ENCODE measurements at places on chromosomes 6 and 20.

GRCh38 chr6:3929281-3929798 is 80.2 kb downstream of the FAM50B start:
- no peak for DNase-seq

GRCh38 chr6:165298402-165298801 is 11.0 kb downstream of the C6orf118 start:
- no peak for DNase-seq

DNA sequence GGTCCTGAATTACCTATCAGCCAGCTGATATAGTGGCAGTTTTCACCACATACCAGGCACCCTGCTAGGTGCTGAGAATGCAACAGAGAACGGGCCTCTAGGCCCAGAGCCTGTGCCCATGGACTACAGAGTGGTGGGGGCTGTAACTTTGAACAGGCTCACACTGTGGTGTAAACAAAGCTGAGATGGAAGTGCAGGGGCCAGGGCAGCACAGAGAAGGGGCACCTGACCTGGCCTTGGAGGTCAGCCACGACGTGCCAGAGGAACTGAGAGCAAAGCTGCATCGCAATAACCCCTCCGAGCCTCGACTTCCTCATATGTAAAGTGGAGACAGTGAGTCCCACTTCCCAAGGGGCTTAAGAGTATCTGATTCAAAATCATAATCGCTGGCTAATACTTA is 105.8 kb downstream of the MAFB start:
- DNase-seq, result peak; percentile 86

DNA sequence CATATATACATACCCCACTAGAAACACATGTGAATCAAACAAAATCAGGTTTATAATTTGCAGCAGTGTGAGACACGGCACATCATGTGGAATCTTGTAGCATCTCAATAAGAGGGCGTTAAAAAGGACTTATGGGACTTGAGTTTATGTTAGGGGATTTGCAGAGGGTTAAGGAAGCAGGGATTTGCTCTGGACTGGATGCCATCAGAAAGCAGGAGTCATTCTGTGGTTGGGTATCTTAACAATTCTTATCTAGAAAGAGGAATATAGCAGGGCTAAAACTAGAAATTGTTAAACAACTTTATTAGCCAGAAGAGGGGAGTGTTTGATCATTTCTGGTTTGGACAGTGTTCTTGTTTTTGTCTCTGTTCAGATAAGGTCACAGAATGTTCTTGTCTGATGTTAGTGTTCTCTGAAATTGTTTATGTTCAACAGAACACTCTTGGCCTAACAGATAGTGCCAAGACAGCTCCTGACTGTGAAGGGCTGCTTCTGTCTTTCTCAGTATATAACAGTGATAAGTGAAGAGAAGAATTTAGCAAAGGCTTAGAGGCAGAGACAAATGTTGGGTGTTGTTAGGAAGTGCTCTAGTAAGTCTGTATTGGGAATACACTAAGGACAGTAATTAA is 39.2 kb downstream of the LIN28B start:
- DNase-seq, result no peak

DNA sequence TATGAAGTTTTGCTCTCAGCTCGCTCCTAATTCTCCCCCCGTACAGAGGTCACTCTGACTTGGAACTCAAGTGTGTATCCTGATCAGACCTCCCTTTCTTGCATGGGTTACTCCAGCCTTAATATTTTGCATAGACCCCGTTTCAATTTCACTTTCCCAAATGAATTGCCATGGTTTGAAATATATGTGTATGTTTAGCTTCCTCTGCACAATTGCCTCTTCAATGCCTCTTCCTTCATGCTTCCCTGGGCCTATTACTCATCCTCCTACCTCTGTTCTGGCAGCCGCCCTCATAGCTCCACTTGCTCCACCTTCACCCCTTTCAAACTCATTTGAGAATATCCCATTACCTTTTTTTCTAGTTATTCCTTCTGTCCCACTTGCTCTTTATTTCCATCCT is 90.0 kb upstream of the SAMD5 start:
- DNase-seq, result no peak

DNA sequence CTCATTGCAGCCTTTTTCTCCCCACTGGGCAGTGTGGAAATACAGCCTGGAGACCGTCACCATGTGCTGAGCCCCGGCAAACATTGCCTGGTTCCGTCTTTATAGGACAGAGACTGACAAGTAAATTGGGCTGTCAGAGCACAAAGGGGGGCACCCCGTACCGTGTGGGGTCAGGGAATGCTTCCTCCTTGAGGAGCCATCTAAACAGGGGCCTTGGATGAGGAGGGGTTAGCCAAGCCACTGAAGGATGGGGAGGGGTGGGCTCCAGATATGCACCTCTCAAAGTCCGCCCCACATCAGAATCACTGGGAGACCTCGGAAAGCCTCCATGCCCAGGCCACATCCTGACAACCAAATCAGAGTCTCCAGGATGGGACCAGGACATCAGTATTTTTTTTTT is 73.9 kb downstream of the NFATC2 start:
- DNase-seq, result no peak

DNA sequence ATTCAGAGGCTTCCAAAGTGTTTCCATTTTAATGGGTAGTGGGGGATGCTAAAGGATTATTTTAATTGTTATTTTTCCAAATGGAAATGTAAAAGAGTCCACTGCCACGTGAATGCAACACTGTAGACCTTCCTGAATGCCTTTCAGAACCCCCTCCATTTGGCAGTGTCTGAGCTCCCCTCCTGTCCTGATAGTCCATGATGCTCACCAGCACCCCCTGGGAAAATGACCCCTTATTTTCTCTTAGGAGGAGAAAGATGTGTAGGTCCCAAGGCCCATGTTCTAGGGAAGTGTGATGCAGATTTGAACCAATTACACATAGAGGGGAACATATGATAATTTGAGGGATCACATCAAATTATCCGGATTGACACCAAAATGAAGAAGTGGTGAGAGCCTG is 46.8 kb upstream of the SH3BGRL2 start:
- DNase-seq, result no peak

GRCh38 chr6:44430326-44430725 is 42.8 kb downstream of the CDC5L start:
- DNase-seq, result no peak

DNA sequence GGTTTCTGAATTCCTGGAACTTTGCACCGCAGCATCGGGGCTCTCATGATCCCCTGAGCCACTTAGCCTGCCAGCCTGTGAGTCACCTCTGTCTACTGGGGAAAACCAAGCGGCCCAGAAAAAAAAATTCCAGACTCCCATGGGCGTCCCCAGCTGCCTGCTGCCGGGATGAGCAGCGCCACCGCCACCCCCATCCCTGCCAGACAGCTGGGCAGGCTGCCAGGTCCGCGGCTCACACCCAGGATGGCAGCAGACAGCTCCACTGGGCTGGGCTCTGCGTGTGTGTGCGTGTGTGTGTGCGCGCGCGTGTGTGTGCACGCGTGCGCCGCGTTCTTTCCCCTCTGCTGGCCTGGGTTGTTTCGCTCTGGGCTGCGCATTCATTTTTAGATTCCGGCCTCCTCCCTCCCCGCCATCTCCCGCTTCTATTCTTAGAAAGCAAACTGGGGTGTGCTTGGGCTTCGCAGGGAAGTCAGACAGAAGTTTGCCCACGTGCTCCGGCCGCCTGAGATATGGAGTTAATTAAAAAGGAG is 38.9 kb upstream of the PMEPA1 start:
- peak; percentile 78 for DNase-seq

- DNase-seq, result no peak
These were observed 276.0 kb downstream of the GJA1 start for GRCh38 chr6:121711472-121711871.

DNA sequence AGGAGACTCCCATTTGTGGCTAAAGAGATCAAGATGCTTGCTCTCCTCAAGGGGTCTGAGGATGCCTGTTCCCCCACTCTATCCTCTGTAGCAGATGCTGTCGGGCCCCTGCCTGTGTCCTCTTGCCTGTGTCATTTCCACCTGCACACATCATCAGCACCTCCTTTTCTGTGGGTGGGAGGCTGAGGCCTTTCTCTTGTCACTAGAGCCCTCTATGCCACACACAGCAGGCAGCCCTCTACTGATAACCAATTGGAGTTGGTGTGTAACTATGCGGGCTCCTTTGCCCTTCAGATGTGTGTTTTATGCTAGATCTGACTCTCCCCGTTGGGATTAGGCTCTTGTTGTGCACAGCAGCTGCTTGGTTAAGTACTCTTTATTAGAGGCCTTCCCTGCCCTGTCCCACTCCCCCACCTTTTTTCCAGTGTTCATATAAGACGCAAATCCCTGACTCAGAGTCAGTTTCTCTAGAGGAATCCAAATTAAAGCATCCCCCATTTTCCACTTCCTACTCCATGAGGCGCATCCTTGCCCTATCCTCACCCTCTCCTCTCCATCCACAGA is 7.7 kb downstream of the TREML2 start:
- DNase-seq, result no peak

DNA sequence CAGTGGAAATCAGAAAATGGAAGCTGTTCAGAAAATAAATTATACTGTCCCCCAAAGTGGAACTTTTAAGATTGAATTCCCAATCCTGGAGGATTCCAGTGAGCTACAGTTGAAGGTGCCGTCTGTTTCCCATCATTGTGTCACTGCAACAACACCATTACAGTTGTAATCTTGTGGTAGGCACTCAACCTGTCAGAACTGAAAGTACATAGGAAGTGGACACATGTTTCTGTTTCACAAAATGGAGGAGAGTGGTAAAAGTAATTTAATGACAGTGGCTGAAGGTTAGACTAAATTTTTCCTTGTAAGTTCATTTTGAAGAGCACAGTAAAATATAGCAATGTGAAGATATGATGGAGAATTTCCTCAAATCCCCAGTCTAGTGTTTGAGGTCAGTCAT is 70.0 kb downstream of the CD109 start:
- DNase-seq, result no peak

GRCh38 chr6:83314693-83315092 is 116.2 kb downstream of the ME1 start:
- no peak for DNase-seq

GRCh38 chr6:163192591-163192990 is 221.9 kb upstream of the QKI start:
- no peak for DNase-seq

- DNase-seq, result peak; percentile 70
These were observed 2.7 kb upstream of the EEF1A1 start for GRCh38 chr6:73523434-73524123.

- no peak for DNase-seq
These were observed 6.7 kb upstream of the ACSS1 start for GRCh38 chr20:25064561-25065071.

DNA sequence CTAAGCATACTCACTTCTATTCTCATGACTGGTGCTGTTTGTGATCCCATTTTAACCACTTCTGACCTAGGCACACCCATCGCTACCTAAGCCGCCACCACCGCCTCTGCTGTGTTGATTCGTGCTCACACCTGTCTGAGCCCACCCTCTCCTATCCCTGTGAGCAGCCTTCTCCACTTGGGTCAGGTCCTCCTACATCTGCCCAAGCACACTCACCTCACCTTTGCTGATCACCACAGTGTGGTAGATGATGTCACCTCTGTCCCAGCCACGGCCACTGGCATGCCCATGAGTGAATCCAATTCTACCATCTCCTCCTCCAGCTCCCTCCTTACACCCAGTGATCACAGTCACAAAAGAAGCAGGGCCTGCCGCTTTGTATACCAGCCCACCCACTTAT is 20.8 kb downstream of the MUC22 start:
- DNase-seq, result no peak

DNA sequence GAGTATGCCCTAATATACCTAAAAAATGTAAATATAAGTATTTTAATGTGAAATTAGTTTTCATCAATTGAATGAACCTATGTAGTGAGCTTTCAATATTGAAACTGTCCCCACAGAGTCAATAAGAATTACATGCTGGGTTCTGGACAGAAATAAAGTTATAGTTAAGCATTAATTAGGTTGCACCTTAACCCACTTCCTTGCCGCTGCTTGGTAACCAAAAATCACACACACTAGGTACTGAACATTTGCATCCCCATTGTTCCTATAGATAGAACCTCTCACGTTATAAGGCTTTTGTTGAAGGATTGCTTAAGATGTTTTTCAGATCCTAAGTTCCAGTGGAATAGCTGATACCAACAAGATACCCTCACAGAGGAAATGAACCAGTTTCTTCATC is 237.1 kb upstream of the OPRM1 start:
- no peak for DNase-seq

DNA sequence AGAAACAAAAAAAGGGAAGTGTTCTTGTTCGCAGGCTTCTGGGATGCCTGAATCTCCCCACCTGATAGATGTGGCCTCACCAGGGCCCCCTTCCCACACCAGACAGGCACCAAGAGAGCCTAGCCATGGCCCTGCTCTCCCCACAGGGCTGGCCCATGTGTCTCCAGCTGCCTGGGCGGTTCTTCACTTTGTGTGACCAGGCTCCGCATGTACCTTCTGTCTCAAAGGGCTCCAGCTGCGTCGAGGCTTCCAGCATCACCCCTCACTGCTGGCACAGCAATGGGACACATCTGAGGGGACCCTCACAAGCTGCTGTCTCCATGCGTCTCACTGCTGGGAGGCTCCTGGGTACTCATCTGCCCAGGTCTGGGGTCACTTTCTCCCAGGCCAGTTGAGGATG is 362.9 kb downstream of the ZFAND3 start:
- DNase-seq, result no peak

DNA sequence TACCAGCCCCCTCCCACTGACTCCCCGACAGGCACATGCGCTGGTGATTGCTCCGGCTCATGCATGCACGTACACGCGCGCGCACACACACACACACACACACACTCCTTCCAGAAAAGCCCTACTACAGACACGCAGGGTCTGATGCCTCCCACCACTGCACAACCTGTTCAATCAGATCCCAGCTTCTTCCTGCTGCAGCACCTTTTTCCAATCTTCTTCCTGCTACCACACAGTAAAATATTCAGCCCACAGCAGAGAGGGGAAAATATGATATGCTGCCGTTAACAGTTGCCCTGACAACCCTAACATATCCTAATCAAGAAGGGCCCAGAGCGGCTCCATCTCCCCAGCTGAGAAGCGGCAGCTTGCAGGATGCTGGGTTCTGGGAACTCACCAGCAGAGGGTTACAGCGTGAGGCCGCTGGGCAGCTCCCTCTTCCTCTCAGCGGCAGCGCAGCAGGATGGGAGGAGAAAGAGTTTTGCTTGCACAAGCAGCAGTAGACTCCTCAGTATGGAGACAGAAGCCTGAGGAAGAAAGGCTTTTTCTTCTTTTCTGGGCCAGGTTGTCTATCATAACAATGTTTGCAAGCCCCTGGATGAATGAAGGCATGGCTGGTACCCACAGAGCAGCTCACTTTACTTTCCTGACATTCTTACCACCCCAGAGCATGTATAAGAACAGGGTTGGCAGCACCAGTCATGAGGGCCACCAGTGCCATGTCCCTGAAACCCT is 23.9 kb downstream of the MAP7 start:
- DNase-seq, result peak; percentile 55

GRCh38 chr6:104686550-104687175 is 173.1 kb downstream of the HACE1 start:
- DNase-seq, result no peak

DNA sequence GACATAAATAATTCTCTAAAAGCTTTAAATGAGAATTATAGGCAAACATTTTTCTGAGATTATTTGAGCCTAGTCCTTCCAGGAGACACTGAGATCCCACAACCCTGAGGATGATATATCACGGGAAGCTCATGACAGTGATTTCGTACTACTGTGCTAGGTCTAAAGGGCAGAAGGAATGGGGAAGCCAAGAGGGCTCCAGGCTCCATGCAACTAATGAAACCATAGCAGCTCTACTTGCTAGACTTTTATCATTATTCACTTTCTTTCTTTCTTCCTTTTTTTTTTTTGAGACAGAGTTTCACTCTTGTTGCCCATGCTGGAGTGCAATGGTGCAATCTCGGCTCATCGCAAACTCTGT is 57.3 kb upstream of the SGK1 start:
- peak; percentile 95 for DNase-seq
